ENCODE measurements at places on chromosomes 3 and 15.

GRCh38 chr3:146274833-146275232, 23.9 kb upstream of the PLSCR4 start:
- DNase-seq, result no peak

DNA sequence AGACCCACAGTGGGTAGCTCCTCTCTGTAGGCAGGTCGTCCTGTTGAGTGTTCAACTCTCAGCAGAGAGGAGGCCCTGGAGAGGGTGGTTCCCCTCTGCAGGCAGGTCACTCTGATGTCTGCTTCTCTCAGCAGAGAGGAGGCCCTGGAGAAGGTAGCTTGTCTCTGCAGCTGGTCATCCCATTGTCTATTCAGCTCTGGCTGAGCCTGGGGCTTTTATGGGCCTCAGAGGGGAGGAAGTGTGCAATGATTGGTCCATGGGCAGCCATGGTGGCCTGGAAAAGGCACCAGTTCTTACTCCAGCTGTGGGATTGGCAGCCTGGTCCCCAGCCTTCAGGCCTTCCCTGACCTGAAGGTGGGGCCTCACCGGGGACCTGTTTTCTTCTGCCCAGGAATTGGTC, 52.9 kb downstream of the PPCDC start:
- DNase-seq, result no peak

GRCh38 chr3:721086-721485, 371.7 kb upstream of the CNTN6 start:
- DNase-seq, result no peak

GRCh38 chr3:161879470-161879869, 382.9 kb downstream of the OTOL1 start:
- no peak for DNase-seq

- DNase-seq, result no peak
These were observed 2.8 kb upstream of the MB21D2 start for GRCh38 chr3:192920411-192920810.

DNA sequence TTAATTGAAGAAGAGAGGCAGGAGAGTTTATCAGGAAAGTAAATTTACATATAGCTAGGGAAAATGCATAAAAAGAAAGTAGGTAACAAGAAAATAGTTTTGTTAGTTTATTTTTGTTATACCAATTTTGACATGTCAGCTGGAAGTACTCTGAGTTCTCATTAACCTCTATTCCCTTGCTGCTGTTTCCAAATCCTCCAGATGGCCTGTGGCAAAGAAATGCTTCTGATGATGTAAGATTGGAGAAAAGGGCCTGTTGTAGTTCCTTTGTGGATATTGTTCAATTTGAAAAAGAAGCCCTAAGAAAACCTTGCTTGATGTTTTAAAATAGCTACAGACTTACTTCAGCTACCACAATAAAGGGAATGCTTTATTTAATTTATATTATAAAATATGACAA, 192.9 kb upstream of the SLITRK3 start:
- no peak for DNase-seq

Data from stimulated activated CD8-positive, alpha-beta memory T cell treated with anti-CD3 and anti-CD28 coated beads, Interleukin-7, amount 100 ng/mL, for 4 hours (primary cell).